Muscle of arm (tissue), 14 donors: ENCODE measurements at places on chromosomes 5 and 9.
A peak's percentile ranks its signal among the peaks of the same experiment; 100 is the strongest.

DNA sequence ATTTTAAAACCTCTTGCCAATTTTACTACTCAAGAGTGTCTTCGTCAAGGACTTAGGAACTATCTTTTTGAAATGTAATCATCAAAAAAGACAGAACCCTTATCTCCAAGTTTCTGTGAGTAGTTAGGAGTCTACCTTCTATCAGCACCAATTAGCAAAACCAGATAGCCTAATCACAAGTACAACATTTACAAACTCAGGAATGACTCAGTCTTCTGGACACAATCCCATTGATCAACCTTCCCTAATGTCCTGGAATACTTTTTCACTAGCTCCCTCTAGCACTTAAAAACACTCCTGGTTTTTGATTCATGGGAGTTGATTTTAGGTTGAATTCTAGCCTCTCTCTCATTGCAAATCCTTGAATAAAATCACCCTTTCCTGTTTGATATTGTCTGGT is 680.7 kb downstream of the PRR16 start:
- DNase-seq = no peak

GRCh38 chr5:94239266-94239665 is 379.1 kb downstream of the KIAA0825 start:
- DNase-seq = no peak

GRCh38 chr5:173720953-173721600 is 104.6 kb upstream of the BOD1 start:
- no peak for DNase-seq

- DNase-seq = no peak
Measured at GRCh38 chr9:127558581-127559246, 53.4 kb upstream of the STXBP1 start.

GRCh38 chr5:51652980-51653379 is 269.7 kb downstream of the ISL1 start:
- no peak for DNase-seq

DNA sequence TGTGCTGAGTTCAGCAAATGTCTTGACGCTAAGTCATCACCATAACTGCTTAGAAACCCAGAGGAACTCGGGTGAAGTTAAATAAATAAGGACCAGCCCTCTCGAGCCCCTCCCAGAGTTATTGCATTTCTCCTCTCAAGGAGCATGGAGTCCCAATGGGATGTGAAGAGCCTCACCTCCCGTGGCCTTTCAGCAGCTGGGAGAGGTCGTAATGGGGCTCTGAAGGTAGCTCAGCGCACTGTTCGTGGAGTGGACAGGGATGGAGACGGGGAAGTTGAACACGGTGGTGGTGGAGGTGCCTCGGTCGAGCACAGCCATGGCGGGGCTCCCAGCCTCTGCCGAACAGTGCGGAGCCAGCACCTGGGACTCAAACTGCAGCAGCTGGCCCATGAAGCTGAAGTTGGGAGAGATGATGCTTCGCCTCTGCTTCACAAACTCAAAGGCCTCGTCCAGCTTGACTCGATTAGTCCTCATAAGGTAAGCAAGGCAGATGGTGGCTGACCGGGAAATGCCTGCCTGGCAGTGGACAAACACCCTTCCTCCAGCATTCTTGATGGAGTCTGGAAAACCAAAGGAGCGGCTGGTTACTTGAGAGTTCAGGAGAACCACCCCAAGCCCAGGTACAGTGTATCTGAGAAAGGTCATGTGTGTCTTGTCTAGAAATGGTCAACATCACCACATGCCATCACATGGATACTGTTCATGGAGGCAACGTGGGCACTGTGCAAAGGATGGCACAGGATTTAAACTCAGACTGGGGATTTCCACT is 2.2 kb downstream of the DUSP1 start:
- DNase-seq = peak; percentile 22

DNA sequence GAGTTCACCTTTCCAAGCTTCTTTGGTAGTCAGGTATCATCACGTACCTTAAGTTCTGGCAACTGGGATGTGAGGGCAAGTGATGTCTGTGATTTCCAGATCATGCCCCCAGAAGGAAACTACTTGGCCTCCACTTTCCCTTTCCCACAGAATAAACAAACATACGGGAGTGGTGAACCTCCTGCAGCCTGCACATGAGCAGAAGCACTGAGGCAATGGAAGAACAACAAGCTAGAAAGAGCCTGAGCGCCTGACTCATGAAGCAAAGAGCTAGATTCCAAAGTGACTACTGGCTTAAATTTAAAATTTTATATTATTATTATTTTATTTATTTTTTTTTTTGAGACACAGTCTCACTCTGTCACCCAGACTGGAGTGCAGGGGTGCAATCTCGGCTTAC is 35.0 kb downstream of the ARL15 start:
- no peak for DNase-seq

- DNase-seq = no peak
Measured at GRCh38 chr5:135578685-135579341, at the start of gene CXCL14. TSS of gene CXCL14 (minus strand) at chr5:135578991. CDS start at chr5:135578778, 213 bp downstream.

GRCh38 chr5:137191179-137191578 is 307.9 kb downstream of the SPOCK1 start:
- no peak for DNase-seq

- DNase-seq = no peak
Measured at GRCh38 chr5:2138896-2139295, 256.2 kb upstream of the IRX4 start.

GRCh38 chr5:32850817-32851496 is 139.8 kb downstream of the NPR3 start:
- no peak for DNase-seq

- no peak for DNase-seq
Measured at GRCh38 chr9:96175001-96175400, 127.0 kb downstream of the HSD17B3 start.

DNA sequence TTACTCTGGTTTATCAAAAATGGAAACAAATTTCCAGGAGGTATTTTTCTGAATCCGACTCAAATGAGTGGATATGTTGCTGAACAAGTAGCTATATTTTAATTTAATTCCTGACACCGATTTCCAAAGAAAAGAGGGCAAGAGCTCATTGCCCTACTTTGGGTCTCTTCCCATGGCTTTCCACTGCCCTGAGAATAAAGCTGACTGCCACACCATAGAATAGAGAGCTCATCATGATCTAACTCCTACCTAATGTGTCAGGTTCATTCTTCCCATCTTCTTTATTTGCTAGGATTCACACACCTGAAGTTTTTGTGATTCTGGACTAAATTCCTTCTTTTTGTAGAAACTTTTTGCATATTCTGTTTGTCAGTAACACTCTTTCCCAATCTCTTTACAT is 792.1 kb downstream of the DTWD2 start:
- DNase-seq = no peak

DNA sequence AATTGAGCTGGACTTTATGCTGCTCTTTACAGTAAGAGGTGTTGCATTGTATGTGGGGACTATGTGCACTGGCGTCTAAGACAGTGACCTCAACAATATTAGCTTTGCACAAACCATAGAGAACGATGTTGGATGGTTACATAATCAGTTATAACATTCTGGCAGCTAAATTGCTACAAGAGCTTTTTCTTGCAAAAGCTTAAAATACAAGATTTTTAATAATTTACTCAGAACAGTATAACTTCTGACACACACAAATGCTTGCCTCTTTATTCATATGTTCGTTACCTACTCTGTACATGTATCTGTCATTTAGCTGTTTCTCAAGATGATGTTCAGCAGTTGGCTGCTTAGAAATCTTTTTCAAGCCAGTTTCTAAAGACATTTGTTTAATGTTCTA is 11.6 kb downstream of the C5orf24 start:
- DNase-seq = no peak

DNA sequence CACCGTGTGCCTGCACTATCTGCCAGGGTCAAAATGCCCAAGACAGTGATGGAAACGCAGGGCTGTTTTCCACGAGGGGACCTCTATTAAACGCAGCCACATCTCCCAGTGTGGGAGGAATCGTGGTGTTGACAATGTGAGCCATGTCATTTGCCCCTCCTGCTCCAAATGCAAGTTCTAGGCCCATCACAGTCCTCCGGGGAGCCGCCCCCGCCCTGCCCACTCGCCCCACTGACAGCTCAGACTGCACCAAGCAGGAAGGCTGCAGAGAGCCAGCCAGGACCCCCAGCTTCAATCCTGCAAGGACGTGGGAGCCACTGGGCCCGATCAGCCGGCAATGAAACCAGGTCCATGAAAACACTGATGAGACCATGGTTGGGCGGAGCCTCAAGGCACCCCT is 85.9 kb downstream of the VAV2 start:
- DNase-seq = no peak

DNA sequence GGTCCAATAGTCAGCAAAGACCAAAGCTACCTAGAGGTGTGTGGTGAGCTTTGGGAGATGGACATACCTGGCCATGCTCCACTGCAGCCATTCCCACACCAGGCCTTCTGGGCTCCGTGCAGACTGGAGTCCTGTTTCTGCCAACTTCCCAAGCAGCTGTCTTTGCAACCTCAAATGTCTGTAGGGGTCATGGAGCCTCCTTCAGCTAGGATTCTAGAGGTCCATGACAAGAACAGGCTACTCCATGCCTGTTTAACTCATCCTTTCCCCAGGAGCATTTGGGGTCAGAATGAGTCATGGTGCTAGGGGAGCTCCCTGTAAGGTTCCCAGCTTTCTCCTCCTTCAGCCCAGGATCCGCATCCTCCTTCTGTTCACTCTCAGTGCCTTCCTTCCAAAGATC is 17.1 kb downstream of the VPS13A start:
- no peak for DNase-seq

- no peak for DNase-seq
Measured at GRCh38 chr5:124232515-124232914, 513.9 kb downstream of the ZNF608 start.

GRCh38 chr5:13227513-13227912 is 717.0 kb downstream of the DNAH5 start:
- DNase-seq = no peak

GRCh38 chr5:149298842-149299404 is 27.3 kb downstream of the AFAP1L1 start:
- no peak for DNase-seq

GRCh38 chr5:112276991-112277390 is 142.1 kb downstream of the EPB41L4A start:
- DNase-seq = no peak

DNA sequence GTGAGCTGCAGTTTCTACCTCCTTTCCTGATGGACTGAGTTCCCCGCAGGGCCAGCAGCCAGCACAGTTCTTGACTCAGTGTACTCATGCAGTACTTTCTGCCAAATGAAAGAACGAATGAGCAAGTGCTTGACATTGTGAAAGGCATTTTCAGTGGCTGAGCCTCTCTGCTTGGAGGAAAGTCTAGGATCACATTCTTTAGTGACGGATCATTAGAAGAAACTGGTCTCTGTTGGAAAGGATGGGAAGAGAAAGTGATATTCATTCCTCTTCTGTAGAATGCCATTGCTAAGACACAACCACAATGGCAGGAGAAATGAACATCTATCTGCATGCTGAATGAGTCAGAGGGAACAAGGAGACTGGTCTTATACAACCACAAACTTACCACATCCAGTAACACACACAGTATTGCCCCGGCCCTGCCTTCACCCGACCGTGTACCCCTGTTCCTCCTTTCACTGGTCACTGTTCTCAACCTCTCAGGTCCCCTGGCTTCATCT is 206.9 kb downstream of the CRB2 start:
- no peak for DNase-seq

DNA sequence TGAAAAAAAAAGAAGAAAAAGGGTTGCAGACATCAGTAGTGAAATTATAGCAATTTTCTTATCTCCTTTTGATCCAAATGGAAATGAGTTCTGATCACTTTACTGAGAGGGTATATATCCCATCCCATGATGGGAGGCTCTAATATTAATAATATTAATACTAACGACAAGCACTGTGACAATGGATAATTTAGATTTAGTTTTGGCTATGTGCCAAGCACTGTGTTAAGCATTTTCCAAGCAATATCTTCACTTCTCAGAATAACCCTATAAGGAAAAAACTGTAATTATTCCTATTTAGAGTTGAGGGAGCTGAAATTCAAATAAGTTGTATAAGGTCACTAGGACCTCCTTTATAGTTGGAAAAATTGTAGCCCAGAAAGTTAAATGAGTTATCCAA is 58.4 kb upstream of the ASTN2 start:
- DNase-seq = no peak

DNA sequence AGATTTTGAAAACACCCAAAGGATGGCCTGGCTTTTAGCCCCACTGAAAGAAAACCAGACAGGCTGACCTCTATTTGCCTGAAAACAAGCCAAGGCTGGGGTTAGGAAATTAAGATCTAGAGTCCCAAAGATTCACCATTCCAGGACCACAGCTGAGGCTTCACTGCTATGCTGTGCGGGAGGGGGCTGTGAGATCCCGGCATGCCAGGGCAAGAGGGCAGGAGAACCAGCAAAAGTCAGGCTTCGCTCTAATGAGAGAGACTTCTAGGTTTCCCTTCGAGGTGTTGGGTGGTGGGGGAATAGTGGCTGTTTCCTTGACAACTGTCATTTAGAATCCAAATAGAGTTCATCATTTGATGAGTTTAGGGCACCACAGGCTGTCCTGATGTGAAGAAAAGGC is 152.9 kb upstream of the NFIB start:
- no peak for DNase-seq

- no peak for DNase-seq
Measured at GRCh38 chr9:3012842-3013241, 168.9 kb upstream of the PUM3 start.

GRCh38 chr5:57777174-57777581 is 294.6 kb upstream of the ACTBL2 start:
- DNase-seq = no peak

GRCh38 chr9:36407122-36407723 is 7.2 kb upstream of the RNF38 start:
- peak; percentile 69 for DNase-seq

DNA sequence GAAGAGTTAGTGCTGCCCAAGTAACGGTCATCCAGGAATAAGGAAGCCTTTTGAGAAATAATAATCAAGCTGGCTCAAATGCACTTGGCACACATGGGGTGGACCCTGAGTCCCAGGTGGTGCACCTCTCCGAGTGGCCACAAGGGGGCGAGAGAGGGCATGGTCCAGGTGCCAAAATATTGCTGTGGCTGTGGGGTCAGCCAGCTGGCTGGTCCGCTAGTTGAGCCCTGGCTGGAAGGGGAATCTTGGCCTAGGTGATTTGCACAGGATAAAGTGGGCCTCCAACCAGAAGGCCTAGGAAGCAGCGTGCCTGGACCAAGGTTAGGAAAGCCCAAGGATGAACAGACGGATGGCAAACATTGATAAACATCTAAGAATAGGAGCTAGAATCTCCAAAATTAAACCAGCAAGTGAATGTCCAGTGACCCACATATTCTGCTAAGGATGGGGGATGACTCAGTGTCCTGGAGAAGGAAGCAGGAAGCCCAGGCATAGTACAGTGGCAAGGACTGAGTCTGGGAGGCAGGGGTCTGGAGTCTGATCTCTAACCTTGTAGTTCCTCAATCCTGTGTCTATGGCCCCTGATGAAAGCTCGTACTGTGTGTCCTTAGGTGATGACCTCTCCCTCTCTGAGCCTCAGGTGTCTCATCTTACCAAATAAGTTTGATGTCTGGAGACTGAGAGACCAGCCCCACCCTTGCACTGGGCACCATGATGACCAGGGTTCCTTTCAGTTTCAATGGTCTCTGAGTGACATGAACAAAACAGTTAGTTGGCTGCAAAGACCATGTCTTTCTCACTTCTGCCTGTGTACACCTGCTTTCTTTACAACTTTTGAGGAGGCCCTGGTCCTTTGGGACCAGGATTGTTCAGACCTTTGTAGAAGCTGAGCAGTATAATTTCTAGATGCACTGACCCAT is 19.2 kb upstream of the SHB start:
- DNase-seq = peak; percentile 64
